Heart left ventricle (tissue), 16 donors: ENCODE measurements at places on chromosomes 7 and 10.

GRCh38 chr10:119680650-119681081 lies 29.5 kb downstream of the BAG3 start:
- no peaks in the 10 kb centered on the region for H3K27me3 ChIP-seq
- no peak overlapping the region for H3K4me3 ChIP-seq
- DNase-seq, result no peak
- H3K4me1 ChIP-seq, result peaks cover 26% of the 10 kb centered on the region
- H3K36me3 ChIP-seq, result peaks cover 26% of the 10 kb centered on the region
- peak overlapping the region; percentile 4 for H3K27ac ChIP-seq

DNA sequence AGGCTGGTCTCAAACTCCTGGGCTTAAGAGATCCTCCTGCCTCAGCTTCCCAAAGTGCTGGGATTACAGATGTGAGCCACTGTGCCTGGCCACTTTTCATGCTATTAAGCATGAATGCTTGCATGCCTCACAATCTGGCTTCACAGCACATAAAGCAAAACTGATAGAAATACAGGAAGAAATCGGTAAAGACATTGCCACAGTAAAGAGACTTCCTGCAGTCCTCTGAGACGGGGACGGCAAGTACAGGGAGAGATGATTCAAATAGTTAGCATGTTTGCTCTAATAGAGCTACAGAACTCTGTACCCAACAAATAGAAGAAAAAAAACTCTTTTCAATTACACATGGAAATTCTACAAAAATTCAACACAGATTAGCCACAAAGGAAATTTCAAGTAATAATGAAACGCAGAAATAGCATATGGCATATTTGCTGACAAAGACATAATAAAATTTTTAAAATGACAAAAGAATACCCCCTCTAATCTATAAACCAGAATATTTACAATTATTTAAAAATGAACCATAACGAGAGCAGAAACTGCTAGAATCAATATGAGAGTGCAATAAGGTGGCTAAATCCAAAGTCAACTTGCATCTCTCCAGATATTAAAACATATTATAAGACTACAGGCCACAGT lies 32.3 kb downstream of the CARD11 start:
- H3K4me3 ChIP-seq, result no peak overlapping the region
- no peaks in the 10 kb centered on the region for H3K4me1 ChIP-seq
- no peaks in the 10 kb centered on the region for H3K27me3 ChIP-seq

GRCh38 chr10:124575107-124576035 lies 113.7 kb downstream of the LHPP start:
- no peaks in the 10 kb centered on the region for H3K36me3 ChIP-seq
- no peak overlapping the region for H3K4me3 ChIP-seq
- no peak for DNase-seq
- no peak overlapping the region for H3K27ac ChIP-seq

DNA sequence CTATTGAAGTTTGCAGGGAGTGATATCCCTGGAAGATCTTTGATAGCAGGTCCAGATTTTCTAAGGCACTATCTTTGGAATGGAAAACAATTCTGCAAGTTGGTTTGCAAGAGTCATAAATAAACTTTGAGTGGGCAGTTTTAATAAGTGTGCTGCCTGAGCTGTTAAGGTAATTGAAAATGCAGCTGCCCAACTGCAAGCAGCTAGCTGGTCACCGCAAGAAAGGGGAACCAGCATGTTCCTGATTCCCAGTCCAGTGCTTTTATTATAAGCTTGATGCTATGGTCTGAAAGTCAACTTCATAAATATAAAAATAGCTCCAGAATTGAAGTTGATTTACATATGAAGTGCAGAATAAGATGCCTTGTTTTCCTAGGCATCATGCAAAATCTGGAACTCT lies 308.4 kb downstream of the ZNF248 start:
- H3K27ac ChIP-seq, result no peak overlapping the region
- no peak overlapping the region for H3K4me3 ChIP-seq
- no peaks in the 10 kb centered on the region for H3K27me3 ChIP-seq
- H3K4me1 ChIP-seq, result no peaks in the 10 kb centered on the region
- DNase-seq, result no peak

DNA sequence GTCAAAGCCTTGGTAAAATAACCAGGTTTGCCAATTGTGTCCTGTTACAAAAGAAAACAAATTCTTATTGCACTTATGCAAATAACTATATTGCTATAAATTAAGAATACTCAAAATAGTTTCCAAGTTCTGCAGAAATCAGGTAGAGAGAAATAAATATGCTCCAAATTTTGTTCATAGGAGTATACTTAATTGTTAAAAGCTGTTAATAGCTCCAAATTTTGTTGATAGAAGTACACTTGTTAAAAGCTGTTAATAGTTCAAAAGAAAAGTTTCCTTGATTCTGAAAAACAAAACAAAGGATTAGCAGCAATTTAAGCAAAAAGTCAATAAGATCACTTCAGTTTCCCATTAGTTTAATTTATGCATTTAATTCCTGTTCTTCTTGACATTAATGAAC lies 46.4 kb upstream of the ZNF138 start:
- H3K27ac ChIP-seq, result no peak overlapping the region
- no peak overlapping the region for H3K4me3 ChIP-seq
- H3K4me1 ChIP-seq, result no peaks in the 10 kb centered on the region
- H3K27me3 ChIP-seq, result no peaks in the 10 kb centered on the region
- no peak for DNase-seq

DNA sequence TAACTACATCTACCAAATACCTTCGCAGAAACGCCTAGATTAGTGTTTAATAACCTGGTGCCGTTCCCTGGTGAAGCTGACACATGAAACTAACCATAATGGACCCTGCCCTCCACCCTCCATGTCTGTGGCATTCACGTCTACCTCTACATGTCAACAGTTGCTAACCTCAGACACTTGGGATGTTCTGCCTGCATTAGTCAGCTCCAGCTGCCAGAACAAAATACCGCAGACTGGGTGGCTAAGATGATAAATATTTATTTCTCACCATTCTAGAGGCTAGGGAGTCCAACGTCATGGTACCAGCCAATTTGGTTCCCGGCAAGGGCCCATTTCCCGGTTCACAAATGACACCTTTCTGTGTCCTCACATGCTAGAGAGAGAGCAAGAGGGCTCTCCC lies 118.5 kb upstream of the CHST15 start:
- no peak overlapping the region for H3K27ac ChIP-seq
- no peak overlapping the region for H3K4me3 ChIP-seq
- no peaks in the 10 kb centered on the region for H3K36me3 ChIP-seq
- no peaks in the 10 kb centered on the region for H3K4me1 ChIP-seq
- DNase-seq, result no peak
- H3K27me3 ChIP-seq, result no peaks in the 10 kb centered on the region

DNA sequence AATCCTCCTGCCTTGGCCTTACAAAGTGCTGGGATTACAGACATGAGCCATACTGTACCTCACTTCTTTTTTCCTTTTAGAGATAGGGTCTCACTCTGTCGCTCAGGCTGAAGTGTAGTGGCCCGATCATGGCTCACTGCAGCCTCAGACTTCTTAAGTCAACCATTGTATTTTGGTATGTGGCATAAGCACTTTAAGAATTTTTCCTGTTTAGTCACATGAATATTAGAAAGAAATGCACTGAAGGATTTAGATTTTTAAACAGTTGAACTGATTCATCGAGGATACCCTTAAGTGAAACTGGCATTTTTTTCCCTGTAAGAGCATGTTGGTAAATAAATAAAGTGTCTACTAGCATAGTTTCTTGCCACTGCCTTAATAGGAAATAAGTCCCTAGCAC lies 319.3 kb upstream of the CACNA2D1 start:
- no peaks in the 10 kb centered on the region for H3K36me3 ChIP-seq
- H3K4me3 ChIP-seq, result no peak overlapping the region
- H3K27ac ChIP-seq, result no peak overlapping the region
- DNase-seq, result no peak

DNA sequence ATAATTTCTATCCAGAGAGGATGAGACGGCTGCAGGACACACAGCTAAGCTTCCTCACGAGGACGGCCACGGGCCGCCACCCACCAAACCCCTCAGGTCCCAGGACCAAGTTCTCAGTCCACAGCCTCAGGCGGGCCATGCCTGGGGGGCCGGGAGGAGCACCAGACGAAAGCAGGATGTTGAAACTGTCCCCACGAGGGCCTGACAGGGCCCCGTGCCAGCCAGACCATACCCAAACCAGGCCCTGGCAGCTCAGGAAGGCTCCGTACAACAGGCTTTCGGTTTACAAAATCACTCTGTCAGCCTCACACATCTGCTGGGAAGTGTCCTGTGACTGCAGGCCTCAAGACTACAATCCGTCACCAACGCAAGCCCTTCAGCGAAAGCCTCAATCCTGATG lies 14.5 kb downstream of the TUBGCP2 start:
- no peaks in the 10 kb centered on the region for H3K27me3 ChIP-seq
- H3K4me1 ChIP-seq, result no peaks in the 10 kb centered on the region
- no peak for DNase-seq

GRCh38 chr10:110610308-110610774 lies 33.8 kb upstream of the RBM20 start:
- peaks cover 21% of the 10 kb centered on the region for H3K4me1 ChIP-seq
- peaks cover 5% of the 10 kb centered on the region for H3K36me3 ChIP-seq
- no peak for DNase-seq
- no peak overlapping the region for H3K27ac ChIP-seq
- H3K27me3 ChIP-seq, result no peaks in the 10 kb centered on the region
- H3K4me3 ChIP-seq, result no peak overlapping the region

DNA sequence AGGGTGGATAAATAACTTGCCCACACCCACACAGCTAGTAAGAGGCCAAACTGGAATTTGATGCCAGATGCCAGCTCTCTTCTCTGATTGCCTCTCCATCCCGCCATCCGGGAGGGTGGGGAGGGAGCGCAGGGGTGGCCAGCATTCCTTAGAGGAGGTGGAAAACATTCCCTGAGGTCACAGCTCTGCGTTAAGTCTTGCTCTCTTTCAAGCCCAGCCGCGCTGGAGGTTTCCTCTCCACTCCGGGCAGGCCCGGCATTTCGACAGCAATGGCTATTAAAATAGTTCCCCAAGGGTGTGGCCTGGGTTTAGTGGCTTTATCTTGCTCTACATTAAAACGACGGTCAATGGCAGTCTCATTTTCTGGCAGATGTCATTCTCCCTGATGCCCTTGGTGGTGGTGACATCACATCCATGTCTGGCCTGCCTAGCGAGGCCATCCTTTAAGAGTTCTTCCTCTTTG lies 16.1 kb upstream of the C10orf71 start:
- peaks cover 33% of the 10 kb centered on the region for H3K4me1 ChIP-seq
- H3K27ac ChIP-seq, result peak overlapping the region; percentile 12
- peak; percentile 36 for DNase-seq
- H3K36me3 ChIP-seq, result no peaks in the 10 kb centered on the region

DNA sequence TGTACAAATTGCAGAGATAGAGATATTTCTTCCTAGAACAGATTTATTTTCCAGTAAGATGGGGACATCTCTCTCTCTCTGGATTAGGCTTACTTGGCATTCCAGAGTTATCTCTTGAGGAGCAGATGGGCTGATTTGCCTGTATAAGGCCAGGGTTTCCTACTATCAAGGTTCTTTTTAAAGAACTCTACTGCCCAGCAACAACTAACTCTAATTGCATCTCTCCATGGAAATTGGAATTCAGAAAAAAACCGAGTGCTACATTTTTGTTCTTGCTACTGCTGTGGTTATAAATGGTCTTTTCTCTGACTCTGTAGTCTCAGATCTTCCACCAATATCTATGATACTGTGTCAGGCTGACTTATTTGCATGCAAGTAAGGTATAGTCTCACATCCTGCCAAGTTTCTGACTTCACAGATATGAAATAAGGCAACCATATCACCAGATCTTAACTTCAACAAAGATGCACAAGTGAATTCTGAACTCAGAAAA lies 161.1 kb downstream of the CRPPA start:
- no peak overlapping the region for H3K27ac ChIP-seq
- H3K36me3 ChIP-seq, result no peaks in the 10 kb centered on the region
- no peaks in the 10 kb centered on the region for H3K4me1 ChIP-seq
- H3K27me3 ChIP-seq, result no peaks in the 10 kb centered on the region

- H3K36me3 ChIP-seq, result no peaks in the 10 kb centered on the region
- no peaks in the 10 kb centered on the region for H3K27me3 ChIP-seq
- H3K27ac ChIP-seq, result peak overlapping the region; percentile 84
Measured at GRCh38 chr7:100539436-100540006, 518 bp downstream of the AGFG2 start.

- no peaks in the 10 kb centered on the region for H3K4me1 ChIP-seq
- H3K27ac ChIP-seq, result no peak overlapping the region
- H3K36me3 ChIP-seq, result no peaks in the 10 kb centered on the region
- H3K4me3 ChIP-seq, result no peak overlapping the region
Measured at GRCh38 chr10:133196936-133197758, 32.9 kb upstream of the UTF1 start.

DNA sequence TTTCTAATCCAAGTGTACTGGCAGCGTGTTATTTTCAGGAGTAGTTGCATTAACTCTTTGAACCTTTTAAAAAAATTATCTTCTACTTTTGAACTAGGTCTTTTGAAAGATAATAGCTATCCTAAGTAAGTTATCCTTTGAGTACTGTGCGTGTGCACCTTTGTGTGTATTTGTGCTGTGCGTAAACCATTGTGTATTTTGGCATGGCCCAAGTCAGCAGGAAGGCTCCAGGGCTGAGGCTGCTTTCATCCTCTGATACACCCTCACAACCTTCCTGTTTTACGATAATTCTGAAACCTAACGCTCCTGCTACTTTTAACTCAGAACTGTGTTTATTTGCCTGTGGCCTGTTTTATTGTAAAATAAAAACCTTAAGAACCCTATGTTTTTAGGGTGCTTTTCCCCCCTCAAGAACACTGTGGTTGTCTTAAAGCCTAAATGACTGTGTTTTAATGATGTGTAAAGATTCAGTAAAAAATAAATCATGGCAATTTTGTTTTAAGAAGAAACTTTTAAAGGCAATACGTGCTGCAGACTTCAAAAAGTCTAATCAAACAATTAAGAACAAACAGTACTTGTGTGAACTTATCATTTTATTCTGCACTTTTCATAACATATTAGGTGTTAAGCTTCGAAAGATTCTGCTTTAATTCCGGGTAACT lies 57.5 kb downstream of the HDAC9 start:
- H3K27me3 ChIP-seq, result no peaks in the 10 kb centered on the region
- no peak for DNase-seq
- H3K4me3 ChIP-seq, result no peak overlapping the region
- no peak overlapping the region for H3K27ac ChIP-seq
- H3K4me1 ChIP-seq, result peaks cover 9% of the 10 kb centered on the region

DNA sequence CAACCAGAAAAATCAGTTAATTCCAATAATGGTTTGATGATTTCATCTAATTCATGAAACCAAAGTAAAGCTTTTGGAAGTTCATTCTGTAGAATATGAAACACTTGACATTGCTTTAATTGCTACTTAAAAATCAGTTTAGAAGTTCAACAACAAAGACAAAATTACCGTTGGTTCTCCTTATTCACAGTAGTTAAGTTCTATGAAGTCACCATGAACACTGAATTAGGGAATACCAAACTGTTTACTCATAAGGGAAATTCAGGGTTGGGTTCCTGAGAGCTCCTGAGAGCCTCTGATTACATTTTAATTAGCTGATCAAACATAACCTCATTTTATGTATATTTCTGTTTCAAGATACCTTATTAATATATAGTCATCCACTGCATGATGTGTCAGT lies 46.2 kb downstream of the ZNF438 start:
- DNase-seq, result no peak
- H3K27ac ChIP-seq, result no peak overlapping the region
- H3K36me3 ChIP-seq, result no peaks in the 10 kb centered on the region
- H3K4me1 ChIP-seq, result peaks cover 78% of the 10 kb centered on the region

- no peaks in the 10 kb centered on the region for H3K27me3 ChIP-seq
- DNase-seq, result no peak
- H3K4me1 ChIP-seq, result peaks cover 4% of the 10 kb centered on the region
- H3K27ac ChIP-seq, result no peak overlapping the region
- no peak overlapping the region for H3K4me3 ChIP-seq
- no peaks in the 10 kb centered on the region for H3K36me3 ChIP-seq
Measured at GRCh38 chr10:93165367-93165766, 91.7 kb downstream of the CYP26A1 start.

- no peak for DNase-seq
- H3K36me3 ChIP-seq, result no peaks in the 10 kb centered on the region
- no peak overlapping the region for H3K27ac ChIP-seq
- H3K4me1 ChIP-seq, result no peaks in the 10 kb centered on the region
- H3K27me3 ChIP-seq, result no peaks in the 10 kb centered on the region
Measured at GRCh38 chr7:103525937-103526336, 79.9 kb upstream of the SLC26A5 start.
